ENCODE measurements at places on chromosomes 1 and 21.

GRCh38 chr1:203324105-203325025 is 19.0 kb downstream of the BTG2 start:
- DNase-seq = peak; percentile 49

DNA sequence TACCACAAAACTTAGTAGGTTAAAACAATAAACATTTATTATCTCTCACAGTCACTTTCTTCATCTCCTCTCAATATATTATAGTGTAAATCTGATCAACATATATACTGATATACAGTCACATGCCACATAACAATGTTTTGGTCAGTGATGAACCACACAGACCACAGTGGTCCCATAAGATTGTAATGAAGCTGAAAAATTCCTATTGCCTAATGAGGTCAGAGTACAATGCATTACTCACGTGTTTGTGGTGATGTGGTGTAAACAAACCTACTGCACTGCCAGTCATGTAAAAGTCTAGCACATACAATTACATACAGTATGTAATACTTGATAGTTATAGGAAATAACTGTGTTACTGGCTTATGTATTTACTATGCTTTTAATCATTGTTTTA is 30.1 kb downstream of the OLFML3 start:
- no peak for DNase-seq

- no peak for DNase-seq
Measured at GRCh38 chr1:39181311-39181710, 23.2 kb upstream of the MACF1 start.

DNA sequence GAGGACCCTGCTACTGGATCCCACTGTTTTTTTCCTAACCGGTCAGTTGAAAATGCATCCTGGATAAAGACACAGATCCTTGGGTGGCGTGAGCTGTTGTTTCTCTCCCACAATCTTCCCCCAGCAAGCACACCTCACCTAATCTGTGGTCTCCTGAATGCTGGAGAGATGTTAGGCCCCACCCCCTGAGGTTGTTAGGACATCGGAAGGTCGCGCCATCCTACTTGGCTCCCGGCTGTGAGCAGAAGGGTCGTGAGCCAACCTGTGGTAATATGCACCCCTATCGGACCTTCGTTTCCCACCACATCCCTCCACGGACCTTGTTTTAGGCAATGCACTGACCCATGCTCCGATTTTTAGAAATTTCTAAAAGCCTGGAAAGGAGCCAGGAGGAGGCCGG is 89.9 kb upstream of the IPO9 start:
- DNase-seq = no peak

GRCh38 chr1:34686531-34686930 is 68.3 kb upstream of the GJB5 start:
- no peak for DNase-seq

GRCh38 chr1:163381487-163382184 is 59.9 kb downstream of the NUF2 start:
- no peak for DNase-seq

- no peak for DNase-seq
Measured at GRCh38 chr1:208069908-208070307, 159.0 kb upstream of the CD34 start.

DNA sequence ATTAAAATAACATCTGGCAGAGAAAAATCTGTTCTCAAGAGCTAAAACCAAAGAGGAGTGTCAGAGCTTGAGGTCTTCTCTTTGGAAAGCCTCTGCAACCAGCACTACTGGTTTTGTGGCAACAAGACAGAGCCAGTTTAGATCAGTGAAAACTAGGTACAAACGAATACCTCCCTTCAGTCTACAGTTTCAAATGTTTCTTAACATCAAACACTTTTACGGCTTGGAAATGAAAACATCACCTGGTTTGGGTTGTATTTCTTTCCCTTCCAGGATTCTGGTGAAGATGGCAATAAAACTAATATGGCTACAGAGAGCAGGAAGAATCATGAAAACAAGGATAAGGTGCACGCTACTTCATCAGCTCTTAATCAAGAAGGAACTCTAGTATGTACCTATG is 339.4 kb upstream of the ESRRG start:
- DNase-seq = no peak

DNA sequence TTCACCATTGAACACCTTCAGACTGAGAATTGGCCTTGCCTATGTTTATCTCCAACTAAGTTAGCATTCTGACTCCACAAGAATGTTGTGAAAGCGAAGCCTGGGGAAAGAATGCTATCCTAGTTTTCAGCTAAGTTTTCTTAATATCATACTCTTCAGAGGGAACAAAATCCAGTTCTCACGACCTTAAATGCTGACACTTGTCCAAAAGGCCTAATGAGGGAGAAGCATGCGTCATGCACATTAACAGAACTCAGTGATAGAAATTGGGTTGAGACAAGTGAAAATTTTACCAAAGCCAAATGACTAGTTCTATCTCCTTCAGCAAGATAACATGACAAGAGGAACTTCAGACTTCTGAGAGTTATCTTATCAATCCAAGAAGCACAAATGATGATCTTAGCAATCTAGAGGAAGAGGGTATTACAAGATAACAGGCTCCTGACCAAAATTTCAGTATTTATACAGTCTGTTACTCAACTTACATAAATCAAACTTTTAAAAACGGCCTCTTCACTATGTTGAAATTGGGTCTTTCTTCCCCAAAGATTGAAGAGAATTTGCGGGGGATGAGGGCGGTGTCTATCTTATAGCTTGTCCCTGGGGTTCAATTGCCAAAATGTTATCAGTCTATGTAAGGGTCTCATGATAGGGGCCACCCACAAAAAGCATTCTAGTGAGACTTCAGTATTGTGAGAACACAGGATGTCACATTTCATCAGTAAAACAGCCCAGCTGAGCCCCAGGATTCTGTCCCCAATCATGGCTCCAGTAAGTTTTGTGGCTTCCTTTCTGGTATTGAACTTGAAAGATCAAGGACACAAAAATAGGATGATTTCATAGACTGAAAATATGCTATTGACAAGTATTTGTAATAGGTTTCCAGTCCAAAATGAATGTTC is 26.5 kb upstream of the SLC45A3 start:
- no peak for DNase-seq

DNA sequence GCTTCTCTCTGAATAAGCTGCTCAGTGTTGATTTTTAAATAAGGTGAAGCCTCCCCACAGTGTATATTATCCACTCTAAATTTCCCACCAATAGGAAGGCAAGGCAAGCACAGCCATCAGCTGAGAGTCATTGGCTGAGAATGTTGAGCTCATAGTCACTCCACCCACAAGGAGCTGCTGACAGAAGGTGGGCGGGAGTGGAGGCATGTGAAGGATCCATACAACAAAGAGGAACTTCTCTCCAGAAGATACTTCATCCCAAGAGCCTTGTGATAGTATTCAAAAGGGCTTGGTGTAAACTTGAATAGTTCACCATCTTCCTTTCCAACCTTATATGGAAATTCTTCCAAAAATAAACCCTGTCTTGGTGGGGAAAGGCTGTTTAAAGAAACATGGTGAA is 42.8 kb downstream of the SAMD13 start:
- no peak for DNase-seq

- DNase-seq = no peak
Measured at GRCh38 chr1:32426489-32427255, 32.4 kb upstream of the BSDC1 start.

DNA sequence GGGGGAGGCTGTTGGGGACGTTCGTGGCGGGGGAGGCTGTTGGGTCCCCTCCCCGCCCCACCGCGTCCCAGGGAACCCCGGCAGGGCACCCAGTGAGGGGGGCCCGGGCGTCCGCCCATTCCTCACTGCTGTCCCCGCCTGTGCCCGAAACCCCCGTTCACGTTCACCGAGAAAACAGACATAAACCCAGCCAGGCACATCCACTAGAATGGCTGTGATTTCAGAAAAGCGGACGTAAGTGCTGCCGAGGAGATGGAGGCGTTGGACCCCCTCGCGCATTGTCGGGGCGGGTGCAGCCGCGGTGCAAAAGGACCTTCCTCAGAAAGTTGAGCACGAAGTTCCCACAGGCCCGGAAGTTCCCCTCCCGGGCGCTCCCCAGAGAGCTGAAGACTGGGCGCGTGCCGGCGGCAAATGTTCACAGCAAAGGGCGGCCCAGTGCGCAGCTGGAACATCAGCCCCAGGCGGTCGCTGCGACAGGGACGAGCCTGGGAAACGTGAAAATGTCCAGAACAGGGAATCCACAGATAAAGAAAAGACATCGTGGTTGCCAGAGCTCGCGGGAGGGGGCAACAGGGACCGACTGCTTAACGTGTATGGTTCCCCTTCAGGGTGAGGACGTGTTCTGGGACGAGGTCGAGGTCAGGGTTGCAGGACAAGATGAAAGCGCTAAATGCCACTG is 18.5 kb upstream of the SAMD11 start:
- DNase-seq = no peak

- DNase-seq = no peak
Measured at GRCh38 chr1:69688193-69688592, 120.5 kb downstream of the LRRC7 start.

DNA sequence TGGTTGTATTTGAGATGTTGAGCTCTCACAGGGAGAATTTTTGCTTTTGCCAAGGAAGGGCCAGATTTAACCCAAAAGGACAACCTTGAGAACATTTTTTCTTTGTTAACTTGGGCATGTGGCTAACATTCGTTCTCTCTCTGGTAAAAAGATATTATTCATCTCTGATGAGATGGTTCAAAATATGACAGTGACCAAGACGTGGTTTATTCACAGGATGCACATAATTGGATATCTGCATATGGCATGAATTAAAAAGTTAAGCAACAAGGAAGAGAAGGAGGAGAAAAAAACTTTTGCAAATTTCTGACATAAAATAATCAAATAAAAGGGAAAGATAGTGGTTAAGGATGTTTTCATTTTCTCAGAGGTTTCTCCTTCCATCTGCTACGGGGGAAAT is 43.1 kb upstream of the BCL10 start:
- no peak for DNase-seq

DNA sequence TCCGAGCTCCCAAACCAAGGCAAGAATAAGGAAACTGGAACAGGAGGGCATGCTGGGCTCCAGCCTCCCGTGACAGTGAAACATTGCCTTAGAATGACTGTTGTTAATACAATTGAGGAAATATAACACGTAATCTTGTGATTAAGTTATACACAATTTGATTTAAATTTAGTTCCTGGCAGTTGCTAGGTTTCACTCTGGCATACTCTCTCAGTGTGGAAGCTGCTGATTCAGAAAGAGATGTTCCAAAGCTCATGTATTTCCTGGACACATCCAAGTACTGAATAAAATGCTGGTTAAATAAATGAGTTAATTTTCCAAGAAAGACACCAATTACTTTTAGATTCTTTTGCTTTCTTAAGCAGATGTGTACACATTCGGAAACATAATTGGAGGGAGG is 176.1 kb downstream of the GRIK1 start:
- no peak for DNase-seq

GRCh38 chr1:151720125-151720524 is 1.2 kb upstream of the RIIAD1 start:
- no peak for DNase-seq
